ENCODE measurements at places on chromosomes 1 and 21.

- no peak for DNase-seq
These were observed 22.5 kb upstream of the CNTN2 start for GRCh38 chr1:205020466-205020865.

GRCh38 chr1:44405798-44406736 is 1.0 kb downstream of the RNF220 start:
- DNase-seq, result peak; percentile 6

DNA sequence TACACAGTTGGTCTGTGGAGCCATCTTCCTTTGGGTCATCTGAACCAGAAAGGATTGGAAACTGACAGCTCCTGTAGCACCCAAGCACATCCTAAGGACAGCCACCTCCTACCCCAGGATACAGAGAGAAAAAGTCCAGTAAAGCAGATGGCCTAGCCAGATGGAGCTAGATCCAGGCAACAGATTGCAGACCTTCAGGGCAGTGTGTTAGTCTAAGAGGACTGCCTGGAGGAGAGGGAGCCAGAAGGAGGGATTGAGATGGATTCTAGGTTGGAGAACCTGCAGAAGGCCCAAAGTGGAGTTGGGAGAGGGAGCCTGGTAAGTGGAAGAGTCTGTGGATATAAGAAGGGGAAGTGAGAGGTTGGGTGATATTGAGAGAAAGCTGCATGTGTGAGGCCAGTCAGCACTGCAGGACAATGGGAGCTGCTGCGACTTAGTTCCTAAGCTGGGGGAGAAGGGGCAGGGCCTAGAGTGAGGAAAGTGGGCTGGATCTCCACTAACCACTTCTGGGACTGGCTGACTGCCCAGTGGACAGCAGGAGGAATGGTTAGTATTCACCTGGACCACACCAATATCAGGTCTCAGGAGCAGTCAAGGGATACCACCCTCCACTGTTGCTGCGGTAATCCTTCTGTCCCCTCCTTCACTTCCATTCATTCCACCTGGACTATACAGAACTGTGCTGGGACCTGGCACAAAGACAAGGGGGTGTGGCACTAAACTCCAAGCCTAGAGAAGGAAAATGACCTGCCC is 13.4 kb downstream of the BCAN start:
- DNase-seq, result no peak

GRCh38 chr1:111201275-111202090 is 1.0 kb upstream of the DENND2D start:
- no peak for DNase-seq

GRCh38 chr1:26450908-26451307 is 18.8 kb downstream of the DHDDS start:
- DNase-seq, result no peak

DNA sequence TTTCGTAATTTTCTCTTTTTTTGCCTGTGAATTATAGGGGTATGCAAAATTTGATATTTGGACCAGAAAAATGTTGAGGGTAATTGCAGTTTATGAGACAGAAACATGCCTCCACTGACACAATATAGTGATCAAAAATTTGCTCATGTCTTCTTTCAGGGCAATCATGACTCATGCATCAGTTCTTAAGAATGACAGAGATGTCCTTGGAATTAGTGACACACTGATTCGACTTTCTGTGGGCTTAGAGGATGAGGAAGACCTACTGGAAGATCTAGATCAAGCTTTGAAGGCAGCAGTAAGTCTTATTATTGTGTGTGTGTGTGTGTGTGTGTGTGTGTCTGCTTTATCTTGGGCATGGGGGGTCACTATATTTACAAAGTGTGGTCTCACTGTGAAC is 27.5 kb downstream of the CTH start:
- no peak for DNase-seq

DNA sequence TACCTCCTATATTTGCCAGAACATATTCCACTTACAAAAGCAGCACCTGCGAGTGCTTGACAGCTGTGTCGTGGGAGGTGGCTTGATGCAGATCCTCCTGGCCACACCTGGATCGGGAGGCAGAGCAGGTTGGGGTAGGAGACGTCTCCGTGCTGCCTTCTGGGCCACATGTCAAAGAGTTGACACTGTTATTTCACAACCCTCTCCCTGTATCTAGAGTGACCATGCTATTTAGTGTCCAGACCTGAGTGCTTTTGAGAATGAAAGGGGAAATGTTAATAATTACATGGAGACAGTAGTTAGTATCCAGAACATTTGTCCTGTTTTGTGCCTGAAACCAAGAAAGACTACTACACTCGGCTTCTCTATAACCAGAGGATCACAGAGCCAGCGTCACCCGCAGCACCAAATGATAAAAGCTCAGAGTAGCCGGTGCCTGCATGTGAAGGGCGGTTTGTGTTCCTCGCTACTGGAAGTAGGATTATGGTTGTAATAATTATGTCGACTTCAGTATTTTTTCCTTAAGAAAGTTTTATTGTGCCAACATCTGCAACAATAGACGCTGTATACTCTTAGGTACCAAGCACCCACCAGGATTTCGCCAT is 77.1 kb downstream of the GALNT2 start:
- no peak for DNase-seq

GRCh38 chr1:11061652-11062365 is 2.0 kb upstream of the SRM start:
- DNase-seq, result no peak

DNA sequence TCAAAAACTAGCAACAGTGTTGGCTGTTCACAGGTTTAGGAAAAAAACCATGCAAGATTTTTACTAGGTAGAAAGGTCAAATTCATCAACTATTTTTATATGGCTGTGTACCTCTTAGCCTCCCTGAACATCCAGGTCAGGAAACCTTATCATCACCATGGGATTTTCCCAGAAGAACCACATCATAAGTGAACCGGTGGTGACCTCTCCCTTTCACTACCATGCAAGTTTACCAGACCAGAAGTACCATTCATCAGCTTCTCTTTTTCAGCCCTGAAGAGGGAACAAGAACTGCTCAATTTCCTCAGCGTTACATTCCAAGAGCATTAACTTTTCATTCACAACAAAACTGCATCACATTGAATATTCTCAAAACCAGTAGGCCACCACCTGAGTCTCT is 5.9 kb downstream of the SSBP3 start:
- DNase-seq, result no peak

GRCh38 chr21:45455674-45456583 is 51.0 kb downstream of the COL18A1 start:
- no peak for DNase-seq

DNA sequence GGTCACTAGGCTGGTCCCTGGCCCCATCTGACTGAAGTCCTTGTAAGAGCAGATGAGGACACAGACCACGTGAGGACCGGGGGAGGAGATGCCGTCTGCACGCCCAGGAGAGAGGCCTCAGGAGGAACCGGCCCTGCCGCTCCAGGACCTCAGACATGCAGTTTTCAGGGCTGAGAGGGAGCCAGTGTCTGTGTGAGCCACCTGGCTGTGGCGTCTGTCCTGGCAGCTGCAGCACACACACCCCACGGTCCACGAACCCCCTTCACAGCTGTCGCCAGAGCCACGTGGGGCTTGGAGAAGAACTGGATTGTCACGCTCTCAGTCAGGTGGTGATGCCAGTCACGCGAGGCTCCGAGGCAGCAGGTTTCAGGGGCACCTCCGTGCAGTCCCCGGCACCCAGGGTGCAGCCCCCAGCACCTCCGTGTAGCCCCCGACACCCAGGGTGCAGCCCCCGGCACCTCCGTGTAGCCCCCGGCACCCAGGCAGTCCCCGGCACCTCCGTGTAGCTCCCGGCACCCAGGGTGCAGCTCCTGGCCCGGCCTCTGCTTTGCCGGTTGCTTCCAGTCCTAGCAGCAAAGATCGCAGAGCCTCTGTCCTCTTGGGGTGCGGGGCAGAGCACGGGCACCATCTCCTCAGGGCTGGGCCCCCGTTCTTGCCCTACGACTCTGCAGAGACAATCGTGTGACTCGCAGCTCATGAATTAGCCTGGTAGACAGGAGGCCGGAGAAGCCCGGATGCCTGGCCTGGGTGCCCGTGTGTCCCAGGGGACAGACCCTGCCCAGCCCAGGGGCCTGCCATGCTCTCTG is 19.0 kb upstream of the SUMO3 start:
- DNase-seq, result no peak

- DNase-seq, result no peak
These were observed 68.4 kb downstream of the USP24 start for GRCh38 chr1:55146781-55147180.

GRCh38 chr1:64315402-64315801 is 112.0 kb downstream of the UBE2U start:
- DNase-seq, result no peak

DNA sequence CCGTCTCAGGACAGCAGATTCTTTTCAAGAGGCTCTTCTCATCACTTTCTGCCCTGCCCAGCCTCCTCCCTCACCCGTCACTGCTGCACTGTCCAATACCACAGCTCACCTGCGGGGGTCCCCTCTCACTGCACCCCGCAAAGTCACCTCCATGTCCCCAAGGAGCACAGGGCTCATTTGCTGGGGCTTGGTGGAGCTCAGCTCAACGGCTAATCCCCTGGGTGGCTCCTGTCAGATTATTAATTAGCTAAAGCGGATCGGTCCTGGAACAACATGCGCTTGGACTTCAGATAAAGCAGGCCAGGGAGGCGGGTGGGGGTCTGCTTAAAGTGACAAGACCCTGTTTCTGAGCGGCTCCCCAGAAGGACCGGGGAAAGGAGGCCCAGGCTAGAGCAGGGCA is 43.1 kb downstream of the CASZ1 start:
- no peak for DNase-seq

DNA sequence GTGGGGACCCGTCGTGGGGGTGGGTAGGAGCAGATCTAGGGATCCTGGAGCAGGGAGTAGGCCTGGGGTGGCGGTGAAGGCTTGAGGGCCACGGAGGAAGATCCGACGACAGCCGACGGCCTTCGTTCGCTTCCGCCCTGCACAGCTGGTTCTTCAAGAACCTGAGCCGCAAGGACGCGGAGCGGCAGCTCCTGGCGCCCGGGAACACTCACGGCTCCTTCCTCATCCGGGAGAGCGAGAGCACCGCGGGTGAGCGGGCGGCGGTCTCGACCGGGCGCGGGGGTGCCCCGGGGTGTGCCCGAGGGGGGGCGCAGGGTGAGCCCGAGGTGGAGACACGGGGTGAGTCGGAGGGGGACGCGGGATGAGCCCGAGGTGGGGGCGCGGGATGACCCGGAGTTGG is 16.5 kb upstream of the HDAC1 start:
- DNase-seq, result no peak

- no peak for DNase-seq
These were observed 42.4 kb downstream of the S100B start for GRCh38 chr21:46562472-46562871.

GRCh38 chr1:228404107-228404720 is 2.4 kb downstream of the TRIM11 start:
- no peak for DNase-seq

DNA sequence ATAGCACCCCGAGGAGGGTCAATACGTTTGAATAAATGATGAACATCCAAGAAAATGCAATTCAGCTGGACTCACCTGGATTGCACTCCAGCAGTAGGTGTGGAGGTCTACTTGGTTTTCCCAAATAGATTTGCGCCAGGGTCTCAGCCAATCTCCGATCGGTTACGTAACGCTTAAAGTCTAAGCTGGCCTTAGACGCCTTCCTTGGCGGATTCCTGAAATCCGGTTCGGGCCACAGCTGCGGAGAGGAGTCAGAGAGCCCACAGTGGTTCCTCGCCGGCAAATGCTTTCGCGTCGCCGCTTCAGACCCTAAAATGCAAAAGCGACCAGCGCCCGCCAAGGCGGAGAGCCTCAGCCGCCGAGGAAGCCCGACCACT is 322 bp downstream of the TFB2M start:
- no peak for DNase-seq

DNA sequence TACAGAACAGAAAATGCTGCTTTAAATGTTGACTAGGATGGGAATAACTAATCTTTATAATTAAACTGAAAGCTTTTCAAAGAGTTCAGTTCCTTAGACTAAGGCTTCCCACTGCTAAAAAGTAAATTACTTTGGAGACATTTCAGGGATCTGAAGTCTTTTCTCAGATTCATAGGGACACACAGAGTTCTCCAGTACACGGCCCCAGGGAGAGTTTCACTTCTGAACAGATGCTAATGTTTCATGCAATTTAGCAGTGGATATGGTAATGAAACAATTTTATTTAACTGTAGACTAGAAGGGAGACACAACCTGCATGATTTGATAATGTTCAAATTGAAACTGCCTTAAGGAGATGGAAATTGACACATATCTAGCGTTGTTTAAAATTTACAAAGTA is 1282.6 kb downstream of the NCAM2 start:
- DNase-seq, result no peak

- no peak for DNase-seq
These were observed 37.0 kb upstream of the PARP1 start for GRCh38 chr1:226444901-226445300.

DNA sequence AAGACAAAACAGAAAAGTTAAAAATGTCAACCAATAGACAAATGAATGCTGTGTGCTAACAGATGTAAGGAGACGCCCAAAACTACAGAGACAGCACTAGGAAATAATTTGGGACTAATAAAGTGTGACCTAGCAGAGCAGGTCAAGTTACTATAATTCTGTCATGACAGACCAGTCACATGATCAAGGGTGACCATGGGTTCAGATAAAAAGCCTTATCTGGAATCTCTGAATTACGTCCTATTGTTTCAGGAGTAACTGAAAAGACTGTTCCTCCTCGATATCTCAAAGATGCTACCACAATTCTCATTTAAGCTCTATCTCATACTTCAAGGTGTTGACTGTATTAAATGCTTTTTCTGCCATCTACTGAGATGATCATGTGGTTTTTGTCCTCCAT is 31.6 kb downstream of the PARP1 start:
- no peak for DNase-seq

DNA sequence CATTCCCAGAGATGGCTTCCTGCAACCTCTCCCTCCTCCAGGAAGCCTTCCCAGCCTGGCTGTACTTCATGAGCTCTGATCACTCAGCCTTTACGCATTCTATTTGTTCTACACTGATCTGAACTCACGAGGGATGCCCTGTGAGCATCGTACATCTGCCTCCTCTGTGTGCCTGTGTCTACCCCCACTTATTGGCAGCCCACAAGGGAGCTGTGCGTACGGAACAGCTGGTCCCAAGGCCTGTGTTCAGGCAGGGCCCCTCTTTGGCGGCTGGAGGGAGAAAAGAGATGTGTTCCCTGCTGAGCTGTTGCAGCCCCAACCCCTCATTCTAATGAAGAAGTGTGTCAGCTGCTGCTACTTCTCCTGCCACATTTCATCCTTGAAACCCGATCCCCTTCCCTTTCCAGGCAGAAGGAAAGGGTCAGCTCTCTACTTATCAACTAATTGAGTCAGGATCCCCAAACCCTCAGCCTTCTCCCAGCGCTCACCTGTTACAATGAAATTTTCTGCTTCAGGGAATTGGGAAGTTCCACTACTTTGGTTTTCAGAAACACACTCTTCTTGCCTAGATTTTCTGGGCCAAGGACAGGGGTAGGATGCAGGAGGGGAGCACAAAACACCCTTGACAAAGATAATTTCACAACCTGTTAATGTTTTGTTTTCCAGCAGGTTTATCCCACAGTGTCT is 3.2 kb downstream of the INKA2 start:
- DNase-seq, result no peak

Measured in NCI-H460 (cell line).